DND-41 (cell line): ENCODE measurements at places on chromosomes 11 and 22.

GRCh38 chr11:18347471-18348125 lies 25.2 kb downstream of the GTF2H1 start:
- DNase-seq = no peak

- DNase-seq = no peak
These were observed 455.8 kb downstream of the MIAT start for GRCh38 chr22:27113211-27113635.

- peak; percentile 11 for DNase-seq
These were observed 27.8 kb upstream of the ROBO3 start for GRCh38 chr11:124837491-124837856.

- no peak for DNase-seq
These were observed 82.1 kb upstream of the PPARA start for GRCh38 chr22:46068181-46068592.

DNA sequence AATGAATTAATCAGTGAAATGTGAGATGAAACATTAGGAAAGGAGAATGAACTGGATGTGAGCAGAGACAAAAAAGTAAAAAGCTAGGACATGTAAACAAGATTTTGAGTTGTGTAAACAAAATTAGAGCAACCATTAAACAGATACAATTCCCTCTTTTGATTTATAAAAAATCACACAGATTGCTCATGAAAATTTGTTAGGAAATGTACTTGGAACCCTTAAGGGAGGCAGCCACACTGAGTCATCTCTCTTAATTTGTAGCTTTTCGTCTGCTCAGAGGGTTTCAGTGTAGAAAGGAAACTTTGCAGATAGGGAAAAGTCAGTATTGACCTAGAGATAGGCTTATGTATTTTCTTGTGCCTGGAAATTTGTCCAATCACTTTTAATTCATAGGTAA lies 49.6 kb upstream of the ME3 start:
- DNase-seq = no peak
